ENCODE measurements at places on chromosomes 3 and 15. TPM values are rescaled to one million over a fixed set of nuclear protein-coding genes. Genes with fewer than 3 reads are reported as not detected.

The C15orf62 gene
- 3.3 TPM for polyA plus RNA-seq

The MME gene
- 467 TPM for polyA plus RNA-seq

The TMEM266 gene
- polyA plus RNA-seq, result 12.3 TPM

The POLR2M gene
- polyA plus RNA-seq, result 96.7 TPM

The WDR72 gene
- 82.4 TPM for polyA plus RNA-seq

The LMAN1L gene
- polyA plus RNA-seq, result not detected

The KBTBD13 gene
- 0.07 TPM for polyA plus RNA-seq

The XYLB gene
- polyA plus RNA-seq, result 16.1 TPM

The TGM5 gene
- not detected for polyA plus RNA-seq
